ENCODE measurements at places on chromosomes 7 and 10.

GRCh38 chr10:110918269-110918642, 724 bp downstream of the BBIP1 start:
- peak; percentile 88 for DNase-seq

DNA sequence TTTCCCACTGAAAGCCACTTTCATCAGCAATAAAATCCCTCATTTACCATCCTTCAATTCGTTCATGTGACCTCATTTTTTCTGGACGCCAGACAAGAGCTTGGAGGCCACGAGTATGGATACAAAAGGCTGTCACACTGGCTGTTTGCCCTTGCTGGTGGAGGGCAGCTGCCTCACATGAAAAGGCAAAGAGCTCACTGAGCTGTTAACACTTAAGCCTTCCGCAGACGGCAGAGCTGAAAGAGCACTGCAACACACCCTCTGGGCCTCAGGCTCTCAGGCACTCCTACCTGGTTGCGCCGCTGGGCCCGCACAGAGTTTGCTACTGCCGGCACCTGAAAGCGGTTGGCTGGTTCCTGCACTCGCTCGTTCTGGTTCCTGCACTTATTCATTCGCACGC, 193.5 kb downstream of the CFTR start:
- no peak for DNase-seq

DNA sequence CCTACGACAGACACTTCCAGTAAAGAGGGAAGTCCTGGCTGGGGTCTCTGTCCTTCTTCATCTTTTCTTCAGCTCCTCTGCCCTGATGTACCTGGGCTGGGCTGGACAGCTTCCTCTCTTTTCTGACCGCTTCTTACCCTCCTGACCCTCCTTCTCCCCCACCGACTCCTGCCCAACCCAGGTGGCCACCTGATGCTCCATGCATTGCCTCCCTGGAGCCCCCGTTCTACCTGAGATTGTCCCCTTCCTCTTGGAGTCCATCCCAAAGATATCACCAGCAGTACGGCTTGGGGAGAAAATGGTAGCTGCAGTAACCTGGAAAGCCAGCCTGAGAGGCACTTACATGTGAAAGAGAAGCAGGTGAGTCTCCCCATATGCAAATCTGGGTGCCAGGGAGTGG, 566.3 kb downstream of the TCERG1L start:
- no peak for DNase-seq

GRCh38 chr7:153381275-153382040, 621.9 kb downstream of the ACTR3B start:
- no peak for DNase-seq

- DNase-seq: no peak
Measured at GRCh38 chr10:77368006-77368405, 269.6 kb downstream of the KCNMA1 start.

DNA sequence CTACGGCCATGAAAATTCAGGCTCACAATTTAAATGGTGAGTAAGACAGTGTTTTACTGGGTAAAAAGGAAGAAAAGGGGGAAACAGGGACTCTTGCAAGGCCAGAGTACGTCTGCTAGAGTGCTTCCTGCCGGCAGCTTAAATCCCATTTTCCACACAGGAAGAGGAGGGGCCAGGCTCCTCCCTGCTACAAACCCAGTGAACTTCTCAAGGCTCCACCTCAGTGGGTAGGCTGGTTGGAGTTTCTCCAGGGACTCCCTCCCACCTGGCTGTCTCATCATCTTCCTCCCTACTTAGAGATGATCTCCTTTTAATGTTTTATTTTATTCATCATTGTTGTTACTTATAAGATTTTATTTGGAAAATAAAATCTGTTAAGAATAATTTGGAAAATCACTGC, 62.6 kb upstream of the SEMA3C start:
- no peak for DNase-seq

- no peak for DNase-seq
Measured at GRCh38 chr7:98935811-98936210, 57.5 kb downstream of the TRRAP start.

DNA sequence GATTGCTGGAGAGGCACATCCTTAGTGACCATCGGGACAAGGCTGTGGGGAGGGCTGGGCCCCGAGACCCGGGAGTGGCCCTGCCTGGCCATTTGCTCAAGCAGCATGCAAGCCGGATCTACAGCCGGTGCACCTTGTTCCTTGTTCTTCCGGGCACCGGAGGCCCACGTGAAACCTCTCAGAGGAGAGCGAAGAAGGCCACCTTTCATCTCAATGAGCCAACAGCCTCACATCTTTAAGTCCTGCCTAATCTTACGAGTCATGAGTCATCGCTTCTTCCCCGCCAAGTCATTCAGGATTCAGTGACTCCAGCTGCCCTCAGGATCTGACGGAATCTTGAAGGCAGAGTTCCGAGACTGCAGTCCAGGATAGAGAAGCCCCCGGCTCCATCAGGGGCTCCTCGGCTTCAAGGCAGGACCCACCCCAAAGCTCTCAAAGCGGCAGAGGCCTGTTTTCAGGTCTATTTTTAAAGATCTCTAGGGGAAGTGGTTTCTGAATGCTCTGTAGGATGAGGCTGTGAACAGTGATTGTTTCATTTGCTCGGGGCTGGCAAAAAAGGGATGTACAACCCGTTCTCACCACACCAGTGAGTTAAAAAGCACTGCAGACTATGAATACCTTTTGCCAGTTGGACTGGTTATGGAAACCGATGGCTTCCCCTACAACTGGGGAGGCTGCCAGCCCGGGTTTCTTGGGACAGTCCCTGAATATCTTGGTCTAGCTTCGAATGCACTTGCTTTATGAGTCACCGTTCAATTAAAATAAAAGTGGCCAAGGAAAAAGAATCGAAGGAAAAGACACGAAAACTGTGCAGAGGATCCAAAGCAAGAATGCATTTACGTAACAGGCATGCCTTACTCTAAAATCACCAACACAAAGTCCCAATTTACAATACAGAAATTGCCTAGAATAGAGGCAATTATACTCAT, 57.2 kb upstream of the ECHDC3 start:
- DNase-seq: peak; percentile 42

GRCh38 chr7:86904949-86905834, 154.3 kb downstream of the ELAPOR2 start:
- no peak for DNase-seq

DNA sequence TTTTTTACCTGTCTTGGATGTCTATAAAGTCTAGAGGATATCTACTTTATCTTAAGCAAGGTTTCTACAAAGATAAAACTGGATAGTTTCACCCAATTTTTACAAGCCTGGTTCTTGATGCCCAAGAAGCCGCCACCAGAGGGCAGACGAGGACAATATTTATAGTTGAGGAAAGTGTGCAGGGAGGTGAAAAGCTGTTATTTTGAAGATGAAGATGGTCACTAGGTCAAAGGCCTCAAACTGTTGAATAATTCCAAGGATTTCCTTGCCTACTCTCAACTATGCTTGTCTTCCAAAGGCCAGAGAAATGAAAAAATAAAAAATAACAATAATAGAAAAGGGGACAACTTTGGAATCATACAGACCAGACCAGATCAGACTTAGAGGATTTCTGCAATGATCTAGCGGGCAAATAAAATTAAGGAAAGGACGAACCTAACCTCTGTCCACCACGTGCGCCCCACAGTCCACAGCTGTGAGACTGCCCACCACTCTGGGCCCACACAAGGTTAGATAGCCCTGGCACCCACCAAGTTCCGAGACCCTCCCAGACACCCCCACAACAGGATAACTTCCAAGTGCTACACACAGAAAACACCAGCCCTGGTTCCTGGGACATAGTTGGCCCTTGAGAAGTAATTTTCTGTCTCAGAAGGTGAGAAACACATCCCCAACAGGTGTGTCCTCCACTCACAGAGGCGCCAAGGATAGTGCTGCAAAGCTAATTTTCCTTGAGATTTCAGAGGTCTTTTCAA, 2.8 kb downstream of the PKD1L1 start:
- peak; percentile 24 for DNase-seq

Data from stimulated activated CD8-positive, alpha-beta memory T cell treated with anti-CD3 and anti-CD28 coated beads, Interleukin-7, amount 100 ng/mL, for 48 hours (primary cell).